ENCODE measurements at places on chromosomes 3 and 15. TPM values are rescaled to one million over a fixed set of nuclear protein-coding genes. Genes with fewer than 3 reads are reported as not detected.

GRCh38 chr15:37020852-37021251 lies 79.5 kb downstream of the MEIS2 start:
- no peak for DNase-seq

GRCh38 chr15:90101130-90101968 lies 919 bp downstream of the IDH2 start:
- no peak for DNase-seq

DNA sequence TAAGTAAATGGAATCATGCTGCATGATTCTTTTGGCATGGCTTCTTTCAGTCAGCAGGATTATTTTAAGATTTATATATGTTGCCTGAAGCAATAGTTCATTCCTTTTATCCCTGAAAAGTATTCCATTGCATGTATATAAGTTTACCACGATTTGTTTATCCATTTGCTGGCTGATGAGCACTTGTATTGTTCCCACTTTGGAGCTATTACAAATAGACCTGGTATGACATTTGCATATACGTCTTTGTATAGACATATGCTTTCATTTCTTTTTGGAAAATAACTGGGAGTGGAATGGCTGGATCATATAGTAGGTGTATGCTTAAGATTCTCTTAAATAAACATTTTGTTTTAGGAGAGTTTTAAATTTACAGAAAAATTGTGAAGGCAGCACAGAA lies 79.3 kb upstream of the CBLB start:
- DNase-seq = no peak

DNA sequence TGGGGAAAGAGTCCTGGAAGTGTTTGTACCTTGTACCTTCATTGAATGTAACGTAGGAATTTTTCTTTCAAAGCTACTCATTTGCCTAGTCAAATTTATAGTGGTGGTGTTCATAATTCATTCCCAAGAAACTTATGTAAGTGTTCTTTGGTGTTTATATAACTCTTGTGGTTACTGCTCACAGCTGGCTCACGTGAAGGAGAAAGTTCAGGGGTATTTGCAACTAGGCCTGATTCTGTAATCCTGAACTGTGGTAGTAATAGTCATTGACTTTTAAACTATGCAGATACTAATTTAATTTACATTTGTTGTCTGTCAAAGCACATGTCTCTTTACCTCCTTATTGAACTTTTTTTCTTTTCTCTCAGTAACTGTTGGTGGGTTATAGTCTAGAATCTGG lies 50.5 kb upstream of the TEX264 start:
- DNase-seq = no peak

DNA sequence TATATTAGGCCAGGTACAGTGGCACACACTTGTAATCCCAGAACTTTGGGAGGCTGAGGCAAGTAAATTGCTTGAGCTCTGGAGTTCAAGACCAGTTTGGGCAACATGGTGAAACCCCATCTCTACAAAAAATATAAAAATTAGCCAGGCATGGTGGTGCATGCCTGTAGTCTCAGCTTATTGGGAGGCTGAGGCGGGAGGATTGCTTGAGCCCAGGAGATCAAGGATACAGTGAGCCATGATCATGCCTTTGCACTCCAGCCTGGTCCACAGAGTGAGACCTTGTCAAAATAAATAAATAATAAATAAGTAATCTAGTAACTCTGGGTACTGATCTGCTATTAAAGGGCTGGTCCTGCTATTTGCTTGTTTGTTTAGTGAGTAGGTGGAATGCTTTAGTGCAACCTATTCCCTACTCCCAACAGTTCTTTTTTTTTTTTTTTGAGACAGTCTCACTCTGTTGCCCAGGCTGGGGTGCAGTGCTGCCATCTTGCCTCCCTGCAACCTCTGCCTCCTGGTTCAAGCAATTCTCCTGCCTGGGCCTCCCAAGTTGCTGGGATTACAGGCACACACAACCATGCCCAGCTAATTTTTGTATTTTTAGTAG lies 9.1 kb upstream of the INO80 start:
- DNase-seq = no peak

DNA sequence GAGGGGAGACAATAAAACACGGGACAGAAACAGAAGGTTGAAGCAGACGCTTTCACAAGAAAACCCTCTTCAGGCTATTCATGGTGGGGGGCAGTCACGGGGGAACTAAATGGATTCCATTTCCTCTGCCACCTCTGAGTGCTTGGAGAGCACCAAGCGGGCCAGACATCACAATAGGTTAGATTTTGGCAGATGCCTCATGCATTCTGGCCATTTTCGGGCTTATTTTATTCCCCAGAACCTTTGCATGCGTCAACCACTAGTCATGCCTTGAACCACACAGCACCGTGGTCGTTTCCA lies 82.2 kb downstream of the RORA start:
- no peak for DNase-seq

MIX23 gene
- 28.2 TPM for polyA plus RNA-seq

GRCh38 chr3:25962255-25962654 lies 172.4 kb downstream of the OXSM start:
- DNase-seq = no peak

GRCh38 chr3:189349772-189350171 lies 178.0 kb downstream of the TPRG1 start:
- DNase-seq = no peak
